Kidney tubule cell (primary cell): ENCODE measurements at places on chromosomes 2 and 18.
A peak's percentile ranks its signal among the peaks of the same experiment; 100 is the strongest.

GRCh38 chr18:41630232-41630886, 324.7 kb upstream of the PIK3C3 start:
- DNase-seq = no peak

- peak; percentile 49 for DNase-seq
Observed at GRCh38 chr18:73842795-73843394, 304.7 kb downstream of the FBXO15 start.

DNA sequence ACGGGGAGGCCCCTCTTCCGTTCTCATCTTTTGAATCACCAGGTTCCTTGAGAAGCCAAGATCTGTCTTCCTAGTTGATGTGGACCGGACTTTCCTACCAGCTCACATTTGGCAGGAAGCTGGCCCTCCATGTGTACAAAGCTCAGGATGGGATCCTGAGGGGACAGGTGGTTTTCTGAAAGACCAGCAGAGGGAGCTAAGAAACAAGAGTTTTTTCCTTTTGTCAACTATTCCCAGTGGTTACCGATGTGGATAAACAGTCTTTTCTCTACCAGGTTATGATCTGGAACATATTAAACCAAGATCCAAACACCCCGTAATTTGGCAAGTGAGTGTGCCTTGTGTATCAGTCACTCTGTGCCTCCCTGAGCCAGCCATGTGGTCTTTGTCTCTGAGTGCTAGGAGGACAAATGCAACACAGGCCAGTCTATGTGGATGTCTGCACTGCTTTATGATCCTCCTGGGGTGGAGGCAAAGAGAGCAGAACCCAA, 25.1 kb upstream of the ARHGAP25 start:
- DNase-seq = peak; percentile 51

DNA sequence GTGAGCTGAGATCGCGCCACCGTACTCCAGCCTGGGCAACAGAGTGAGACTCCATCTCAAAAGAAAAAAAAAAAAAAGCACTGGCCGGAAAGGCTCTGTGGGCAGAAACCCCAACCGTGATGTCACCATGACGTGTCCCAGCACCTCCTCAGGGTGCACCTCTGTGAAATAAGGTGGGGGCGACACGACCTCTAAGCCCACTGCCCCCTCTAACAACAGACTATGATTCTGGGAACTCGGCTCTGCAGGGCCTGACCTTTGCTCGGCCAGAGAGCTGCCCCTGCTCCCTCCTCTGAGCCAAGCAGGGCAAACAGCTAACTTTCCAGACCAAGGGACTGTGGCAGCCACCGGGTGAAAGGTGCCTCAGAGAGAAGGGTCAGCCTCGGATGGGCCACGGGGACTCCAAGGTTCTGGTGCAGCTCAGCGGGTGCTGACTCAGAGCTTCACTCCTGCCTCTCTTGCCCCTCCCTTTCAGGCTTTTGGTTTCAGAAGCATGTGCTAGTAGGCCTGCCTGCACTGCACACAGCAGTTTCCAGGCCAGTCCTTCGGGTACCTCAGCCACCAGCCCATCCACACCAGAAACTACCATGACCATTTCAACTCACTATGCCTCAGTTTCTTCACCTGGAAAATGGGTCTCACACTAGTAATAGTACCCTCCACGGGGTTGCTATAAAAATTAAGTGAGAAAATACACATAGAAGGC, 8.0 kb downstream of the TMBIM1 start:
- DNase-seq = peak; percentile 87

GRCh38 chr2:231296401-231296974, 98.1 kb downstream of the ARMC9 start:
- peak; percentile 19 for DNase-seq

GRCh38 chr2:134399096-134399495, 145.2 kb downstream of the MGAT5 start:
- no peak for DNase-seq

DNA sequence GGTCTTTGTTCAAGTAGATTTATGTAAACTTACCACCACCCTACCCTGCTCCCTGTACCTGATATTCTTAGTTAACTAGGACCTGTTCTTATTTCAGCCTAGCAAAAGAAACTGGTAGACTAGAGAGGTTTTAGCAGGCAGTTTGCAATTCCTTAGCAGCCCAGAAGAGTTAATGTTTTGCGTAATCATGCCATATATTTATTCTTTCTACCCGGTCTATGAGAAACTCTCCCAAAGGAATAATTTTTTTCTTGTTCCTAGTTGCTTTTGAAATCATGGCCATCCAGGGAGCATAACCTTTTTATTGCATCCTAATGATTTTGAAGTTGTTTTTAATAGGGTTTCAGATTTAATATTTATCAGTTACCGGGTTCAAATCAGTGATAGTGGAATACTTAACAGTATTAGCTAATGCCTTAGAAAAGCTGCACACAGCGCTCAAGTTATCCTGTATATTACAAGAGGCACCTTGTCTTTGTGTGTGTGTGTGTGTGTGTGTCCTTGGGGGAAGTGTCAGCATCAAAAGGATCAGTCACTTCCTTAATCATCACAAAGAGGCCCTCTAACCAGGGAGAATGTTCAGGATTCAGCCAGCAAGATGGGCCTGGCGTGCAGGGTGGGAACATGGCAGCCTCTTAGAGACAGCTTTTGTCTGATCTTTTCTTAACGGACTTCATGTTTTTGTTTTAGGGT, 52.9 kb downstream of the CABLES1 start:
- peak; percentile 13 for DNase-seq

GRCh38 chr2:121567957-121568409, 37.3 kb downstream of the RNU4ATAC start:
- DNase-seq = peak; percentile 36
